Trophoblast cell (in vitro differentiated cells and primary cell): ENCODE measurements at places on chromosomes 3 and 15.
A peak's percentile ranks its signal among the peaks of the same experiment; 100 is the strongest.

- no peak overlapping the region for H3K4me3 ChIP-seq
- H3K36me3 ChIP-seq = peaks cover 82% of the 10 kb centered on the region
- DNase-seq = no peak
- H3K4me1 ChIP-seq = no peaks in the 10 kb centered on the region
- H3K27me3 ChIP-seq = no peaks in the 10 kb centered on the region
These were observed 7.2 kb upstream of the OGG1 start for GRCh38 chr3:9742560-9742959.

GRCh38 chr15:40054855-40055575 is 16.0 kb upstream of the SRP14 start:
- no peaks in the 10 kb centered on the region for H3K36me3 ChIP-seq
- no peaks in the 10 kb centered on the region for H3K27me3 ChIP-seq
- peaks cover 41% of the 10 kb centered on the region for H3K4me1 ChIP-seq
- DNase-seq = peak; percentile 98
- H3K27ac ChIP-seq = peak overlapping the region; percentile 92
- no peak overlapping the region for H3K4me3 ChIP-seq

- no peak for DNase-seq
- peaks cover 19% of the 10 kb centered on the region for H3K36me3 ChIP-seq
- no peaks in the 10 kb centered on the region for H3K27me3 ChIP-seq
These were observed 7.6 kb downstream of the TATDN2 start for GRCh38 chr3:10255835-10256234.

DNA sequence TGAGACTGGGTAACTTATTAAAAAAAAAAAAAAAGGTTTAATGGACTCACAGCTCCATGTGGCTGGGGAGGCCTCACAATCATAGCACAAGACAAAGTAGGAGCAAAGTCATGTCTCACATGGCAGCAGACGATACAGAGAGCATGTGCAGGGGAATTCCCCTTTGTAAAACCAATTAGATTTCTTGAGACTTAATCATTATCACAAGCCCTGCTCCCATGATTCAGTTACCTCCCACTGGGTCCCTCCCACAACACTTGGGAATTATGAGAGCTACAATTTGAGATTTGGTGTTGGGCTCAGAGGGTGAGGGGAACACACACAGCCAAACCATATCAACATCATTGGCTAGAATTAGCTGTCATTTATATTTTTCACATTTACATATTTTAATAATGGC is 221.0 kb downstream of the RSRC1 start:
- no peaks in the 10 kb centered on the region for H3K4me1 ChIP-seq
- no peaks in the 10 kb centered on the region for H3K27me3 ChIP-seq
- no peak overlapping the region for H3K27ac ChIP-seq
- no peaks in the 10 kb centered on the region for H3K36me3 ChIP-seq

DNA sequence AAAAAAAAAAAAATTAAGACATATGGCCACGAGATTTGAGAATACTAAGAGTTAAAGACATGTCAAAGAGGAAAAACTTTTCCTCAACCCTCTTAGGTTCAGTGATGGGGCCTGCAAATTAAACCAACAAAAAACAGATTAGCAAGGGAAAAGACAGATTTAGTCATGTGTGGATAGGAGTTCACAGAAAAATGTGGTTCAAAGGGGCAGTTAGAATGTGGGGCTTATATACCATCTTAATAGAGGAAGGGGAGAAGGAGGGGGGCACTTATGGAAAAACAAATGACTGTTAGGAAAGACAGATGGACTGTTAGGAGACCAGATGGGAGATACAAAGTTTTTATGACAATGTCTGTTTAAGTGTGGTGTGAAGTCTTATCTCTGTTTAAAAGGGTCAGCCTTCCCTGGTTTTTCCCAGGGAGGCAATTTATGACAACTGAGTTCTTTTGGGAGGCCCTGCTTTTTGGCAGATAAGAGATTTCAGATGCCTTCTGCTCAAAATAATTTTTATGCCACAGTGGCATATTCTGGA is 68.7 kb upstream of the FURIN start:
- no peak overlapping the region for H3K27ac ChIP-seq
- H3K27me3 ChIP-seq = no peaks in the 10 kb centered on the region

- no peak overlapping the region for H3K4me3 ChIP-seq
- no peaks in the 10 kb centered on the region for H3K27me3 ChIP-seq
- no peak for DNase-seq
These were observed 193.7 kb downstream of the WDR72 start for GRCh38 chr15:53565721-53566120.
